ENCODE measurements at places on chromosomes 6 and 20.

GRCh38 chr6:93393554-93394074 is 25.7 kb downstream of the EPHA7 start:
- DNase-seq, result no peak

DNA sequence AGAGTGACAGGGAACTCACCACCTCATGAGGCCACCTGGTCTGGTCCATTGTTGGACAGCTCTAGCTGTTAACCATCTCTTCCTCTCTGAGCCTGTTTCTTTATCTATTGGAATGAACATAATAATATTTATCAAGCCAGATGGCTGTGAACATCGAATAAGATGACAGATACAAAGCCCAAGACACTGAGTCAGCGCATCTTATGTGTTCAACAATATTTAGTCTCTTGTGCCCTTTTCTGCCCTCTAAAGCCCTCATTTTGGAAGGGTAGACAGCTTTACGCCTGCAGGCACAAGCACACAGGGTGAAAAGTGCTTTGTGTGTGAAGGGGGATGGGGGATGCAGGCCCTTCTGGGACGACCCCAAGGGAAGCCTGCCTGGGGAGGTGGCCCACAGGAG is 164.0 kb downstream of the GRM4 start:
- no peak for DNase-seq

DNA sequence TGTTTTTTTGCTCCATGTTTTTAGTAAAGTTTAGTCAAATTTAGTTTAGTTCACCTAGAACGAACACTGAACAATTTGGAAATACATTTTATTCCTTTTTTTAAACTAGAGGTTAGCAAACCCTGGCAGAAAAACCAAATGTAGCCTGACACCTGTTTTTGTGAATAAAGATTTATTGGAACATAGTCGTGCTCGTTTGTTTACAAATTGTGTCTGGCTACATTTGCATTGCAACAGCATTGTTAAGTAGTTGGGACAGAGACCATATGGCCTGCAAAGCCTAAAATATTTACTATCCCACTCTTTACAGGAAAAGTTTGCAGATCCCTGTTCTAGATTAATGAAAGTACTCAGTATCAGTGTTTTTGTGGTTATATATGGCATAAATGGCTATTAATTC is 56.9 kb downstream of the CD109 start:
- DNase-seq, result no peak

GRCh38 chr20:38094373-38094891 is 60.9 kb downstream of the RPRD1B start:
- DNase-seq, result no peak
